Fibroblast of the aortic adventitia (primary cell): ENCODE measurements at places on chromosomes 2 and 18.

GRCh38 chr2:231049286-231050017 lies 7.2 kb upstream of the PSMD1 start:
- DNase-seq, result no peak

- DNase-seq, result no peak
Observed at GRCh38 chr2:61737841-61738240, 116.0 kb downstream of the FAM161A start.

- peak; percentile 19 for DNase-seq
Observed at GRCh38 chr2:162022290-162022945, 51.6 kb downstream of the DPP4 start.

DNA sequence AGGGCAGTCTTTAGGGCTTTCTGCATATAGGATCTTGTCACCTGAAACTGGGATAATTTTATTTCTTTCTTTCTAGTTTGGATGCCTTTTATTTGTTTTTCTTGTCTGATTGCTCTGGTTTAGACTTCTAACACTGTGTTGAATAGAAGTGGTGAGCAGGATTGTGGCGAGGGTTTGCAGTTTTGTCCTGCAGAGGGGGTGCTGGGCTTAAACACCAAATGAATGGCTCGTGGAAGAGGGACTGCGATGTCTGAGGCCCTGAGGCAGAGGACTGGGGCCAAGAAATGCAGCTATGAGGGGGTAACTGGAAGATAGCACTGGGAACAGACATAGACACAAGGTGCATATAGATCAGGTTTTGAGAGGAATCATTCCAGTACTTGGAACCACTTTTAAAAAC lies 20.5 kb downstream of the UBE2F start:
- no peak for DNase-seq

DNA sequence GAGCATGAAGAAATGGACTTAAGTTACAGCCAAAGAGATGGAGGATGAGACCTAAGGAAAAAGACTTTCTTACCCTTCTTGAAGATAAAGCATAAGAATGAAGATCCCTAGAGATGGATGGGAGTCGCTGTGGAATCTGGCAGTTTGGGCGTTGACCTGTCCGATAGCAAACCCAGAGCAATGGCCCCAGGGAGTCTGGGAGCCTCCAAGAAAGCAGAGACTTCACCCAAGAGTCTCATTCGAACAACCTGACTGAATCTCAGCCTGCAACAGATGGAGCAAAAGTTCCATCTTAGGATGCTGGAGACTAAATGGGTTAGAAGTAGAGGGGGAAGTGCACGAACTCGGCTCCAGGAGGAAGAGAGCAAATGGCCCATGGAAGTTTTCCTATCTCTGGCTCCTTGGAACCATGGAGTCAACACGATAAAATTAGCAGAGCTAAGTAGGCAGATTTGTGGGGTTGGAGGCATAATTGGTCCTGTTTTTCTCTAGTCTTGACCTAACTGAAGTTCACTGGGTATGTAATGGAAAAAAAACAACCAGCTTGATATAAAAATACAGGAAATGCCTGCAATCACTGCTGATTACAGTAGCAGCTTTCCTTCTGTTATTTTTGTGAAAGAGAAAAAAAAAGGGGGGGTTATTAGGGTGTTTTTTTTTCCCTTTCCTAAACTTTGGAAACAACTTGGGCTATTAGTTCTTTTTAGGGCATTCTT lies 178.4 kb upstream of the EPAS1 start:
- peak; percentile 47 for DNase-seq

GRCh38 chr2:112277596-112278220 lies 2.3 kb downstream of the ZC3H6 start:
- DNase-seq, result peak; percentile 67

GRCh38 chr18:67282796-67283195 lies 233.7 kb downstream of the DSEL start:
- peak; percentile 79 for DNase-seq

DNA sequence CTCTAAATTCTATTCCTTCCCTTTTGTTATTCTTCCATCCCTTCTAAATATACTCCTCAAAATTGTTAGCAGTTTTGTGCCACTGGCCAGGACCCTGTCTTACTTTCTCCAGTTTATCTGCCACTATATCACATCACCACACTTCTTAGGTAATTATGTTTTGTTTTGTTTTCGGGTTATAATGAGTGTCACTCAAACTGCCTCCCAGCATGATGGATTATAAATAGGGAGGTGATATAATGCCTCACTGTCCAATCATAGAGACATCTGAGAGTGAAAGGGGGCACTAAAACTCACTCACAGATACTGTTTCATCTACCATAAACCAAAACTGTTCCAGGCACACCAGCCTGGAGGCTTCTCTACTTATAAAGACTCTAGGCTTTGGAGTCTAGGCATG lies 3.5 kb downstream of the RSAD2 start:
- DNase-seq, result no peak

GRCh38 chr18:74381621-74382295 lies 66.1 kb downstream of the C18orf63 start:
- DNase-seq, result no peak

GRCh38 chr2:55581435-55581834 lies 36.0 kb downstream of the PPP4R3B start:
- DNase-seq, result no peak

- no peak for DNase-seq
Observed at GRCh38 chr2:46351750-46352138, 54.5 kb downstream of the EPAS1 start.

GRCh38 chr18:36536426-36536825 lies 238.9 kb downstream of the FHOD3 start:
- DNase-seq, result no peak
